ENCODE measurements at places on chromosomes 13 and 19. TPM values are rescaled to one million over a fixed set of nuclear protein-coding genes. Genes with fewer than 3 reads are reported as not detected.

DNA sequence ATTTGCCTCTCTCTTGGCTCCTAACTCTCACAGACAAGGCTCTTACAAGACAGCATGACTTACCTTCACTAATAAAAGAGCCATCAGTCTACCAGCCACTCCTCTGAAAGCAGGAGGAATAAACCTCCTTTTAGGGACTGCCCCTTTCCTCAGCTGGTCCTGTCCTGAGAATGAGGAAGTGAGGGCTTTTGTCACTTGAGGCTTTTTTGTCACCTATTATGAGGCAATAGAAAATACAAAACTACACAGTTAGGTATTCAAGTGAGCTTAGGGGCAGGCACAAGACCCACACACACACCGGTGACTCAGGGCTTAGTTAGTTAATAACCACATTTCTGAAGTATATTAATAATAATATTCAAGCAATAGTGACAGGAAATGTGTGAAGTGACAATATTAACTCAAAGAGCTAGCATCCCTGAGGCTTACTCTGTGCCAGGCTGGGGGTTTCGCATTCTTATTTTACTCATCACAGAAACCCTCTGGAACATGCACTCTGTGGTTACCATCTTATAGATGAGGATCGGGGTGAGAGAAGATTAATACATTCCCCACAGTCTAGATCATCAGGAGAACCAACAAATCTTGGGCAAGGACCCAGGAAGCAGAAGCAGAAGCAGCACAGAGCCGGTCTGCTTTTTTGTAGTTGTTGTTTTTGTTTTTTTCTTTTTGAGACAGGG, 379.9 kb downstream of the LIG4 start:
- no peak for DNase-seq

DNA sequence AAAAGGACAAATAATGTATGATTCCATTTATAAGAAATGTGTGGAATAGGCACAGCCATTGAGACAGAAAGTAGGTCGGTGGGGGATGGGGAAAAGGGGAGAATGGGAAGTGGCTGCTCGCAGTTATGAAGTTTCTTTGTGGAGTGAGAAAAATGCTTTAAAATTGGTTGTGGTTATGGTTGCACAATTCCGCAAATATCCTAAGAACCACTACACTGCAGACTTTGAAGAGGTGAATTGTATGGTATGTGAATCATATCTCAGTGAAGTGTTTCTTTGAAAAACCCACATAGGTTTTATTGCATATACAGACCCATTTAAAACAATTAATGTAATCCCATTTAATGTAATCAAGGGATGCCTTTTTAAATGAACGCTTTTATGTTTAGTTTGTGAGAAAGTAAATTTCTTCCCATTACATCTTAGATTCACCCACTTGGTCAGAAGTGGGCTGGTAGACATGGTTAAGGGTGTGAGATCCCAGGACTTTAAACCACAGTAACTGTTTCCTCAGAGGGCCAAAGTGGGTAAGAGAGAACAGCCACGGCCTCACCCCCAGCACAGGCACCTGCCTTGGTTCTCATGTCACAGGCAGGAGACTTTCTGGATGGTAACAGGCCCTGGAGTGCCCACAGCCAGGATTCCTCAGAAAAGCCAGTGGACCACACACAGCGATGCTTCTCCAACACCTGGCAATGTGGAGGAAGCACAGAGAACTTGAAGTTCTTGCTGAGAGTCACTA, 119.3 kb upstream of the GJB6 start:
- DNase-seq: no peak

- no peak for DNase-seq
Observed at GRCh38 chr13:111380431-111380830, 60.0 kb downstream of the TEX29 start.

- DNase-seq: no peak
Observed at GRCh38 chr19:35569281-35569781, 5.9 kb upstream of the ATP4A start.

Gene CD33
- total RNA-seq: 0.13 TPM

Gene SPRED3
- total RNA-seq: 3.8 TPM

Gene MIA
- total RNA-seq: 2.2 TPM
